Glomerular endothelial cell (primary cell): ENCODE measurements at places on chromosomes 12 and 14. TPM values are rescaled to one million over a fixed set of nuclear protein-coding genes. Genes with fewer than 3 reads are reported as not detected.

Gene CPSF6
- 28.9 and 29.2 TPM in 2 replicates for total RNA-seq

Gene MAP1LC3B2
- total RNA-seq: 0.78 and 0.82 TPM in 2 replicates

Gene MGP
- 2.6 and 9.1 TPM in 2 replicates for total RNA-seq

Gene CD163
- not detected in 2 replicates for total RNA-seq

Gene SYCP3
- total RNA-seq: 2.0 TPM in 1 of 2 replicates, not detected in the other

Gene RILPL2
- 3.3 and 3.7 TPM in 2 replicates for total RNA-seq

Gene SRRM4
- total RNA-seq: not detected in 2 replicates

Gene BMAL2
- 30.1 and 33.3 TPM in 2 replicates for total RNA-seq

Gene CLEC2A
- total RNA-seq: not detected in 2 replicates

Gene LRP1-AS
- not detected in 2 replicates for total RNA-seq

Gene IFNG-AS1
- not detected in 2 replicates for total RNA-seq

Gene TPPP2
- total RNA-seq: not detected in 2 replicates

Gene SLC2A14
- not detected in 2 replicates for total RNA-seq

Gene CDH24
- total RNA-seq: 8.9 and 11.9 TPM in 2 replicates

Gene PTPRR
- total RNA-seq: 0.15 and 1.1 TPM in 2 replicates

Gene MEG3
- total RNA-seq: 134 and 219 TPM in 2 replicates

Gene DDHD1
- 11.0 and 19.6 TPM in 2 replicates for total RNA-seq

Gene SUSD6
- 27.3 and 54.1 TPM in 2 replicates for total RNA-seq

Gene TAS2R20
- total RNA-seq: 0.34 and 1.8 TPM in 2 replicates

Gene RERG
- not detected in 2 replicates for total RNA-seq

Gene ZC2HC1C
- 0.93 and 1.5 TPM in 2 replicates for total RNA-seq

Gene SYNDIG1L
- total RNA-seq: not detected in 2 replicates

Gene CLEC1B
- 0.18 TPM in 1 of 2 replicates, not detected in the other for total RNA-seq

Gene ASB2
- total RNA-seq: 0.35 and 0.58 TPM in 2 replicates
